Islet precursor cell (in vitro differentiated cells): ENCODE measurements at places on chromosomes 2 and 18.

GRCh38 chr2:44570271-44570670 is 208.5 kb downstream of the CAMKMT start:
- no peak for DNase-seq

- no peak for DNase-seq
Observed at GRCh38 chr2:40814616-40815015, 362.7 kb upstream of the SLC8A1 start.

DNA sequence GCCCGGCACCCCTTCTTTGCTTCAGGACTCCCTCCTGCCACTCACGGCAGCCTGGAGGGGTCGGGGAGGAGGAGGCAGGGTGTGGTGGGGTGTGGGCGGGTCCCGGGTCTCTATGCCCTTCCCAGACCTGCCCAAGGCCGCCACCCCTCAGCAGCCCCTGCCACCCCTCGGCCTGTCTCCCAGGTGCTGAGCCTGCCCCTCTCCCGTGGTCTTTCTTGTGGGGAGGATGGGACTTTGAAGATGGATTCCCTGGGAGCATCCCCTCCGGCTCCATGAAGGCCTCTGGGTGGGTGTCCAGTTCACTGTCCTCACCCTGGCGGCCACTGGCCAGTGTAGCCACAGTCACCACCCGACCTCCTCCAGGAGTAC is 23.2 kb downstream of the KCNIP3 start:
- DNase-seq = no peak

DNA sequence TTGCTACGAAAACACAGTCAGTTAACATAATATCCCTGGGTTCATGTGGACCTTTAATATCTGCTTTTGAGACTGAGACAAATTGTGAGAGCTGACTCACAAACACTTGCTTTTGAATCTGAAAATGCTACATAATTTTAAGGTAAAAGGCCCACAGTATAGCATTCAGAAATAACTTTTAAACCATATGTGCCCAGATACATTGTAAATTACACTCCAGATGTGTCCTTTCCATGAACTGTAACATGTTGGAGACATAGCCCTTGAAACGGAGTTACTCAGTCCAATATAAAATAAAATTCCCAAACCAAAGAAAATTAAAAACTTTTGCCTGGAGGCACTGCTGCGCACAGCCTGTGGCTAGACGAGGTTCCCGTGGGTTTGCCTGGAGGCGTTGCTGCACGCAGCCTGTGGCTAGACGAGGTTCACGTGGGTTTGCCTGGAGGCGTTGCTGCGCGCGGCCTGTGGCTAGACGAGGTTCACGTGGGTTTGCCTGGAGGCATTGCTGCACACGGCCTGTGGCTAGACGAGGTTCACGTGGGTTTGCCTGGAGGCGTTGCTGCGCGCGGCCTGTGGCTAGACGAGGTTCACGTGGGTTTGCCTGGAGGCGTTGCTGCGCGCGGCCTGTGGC is 131.9 kb upstream of the ALKAL2 start:
- no peak for DNase-seq
